ENCODE measurements at places on chromosomes 3 and 15. TPM values are rescaled to one million over a fixed set of nuclear protein-coding genes. Genes with fewer than 3 reads are reported as not detected.

LTF gene
- not detected for total RNA-seq

- DNase-seq = peak; percentile 9
Measured at GRCh38 chr3:112770032-112770626, 76.5 kb downstream of the CD200R1L start.

- no peak for DNase-seq
Measured at GRCh38 chr3:126672741-126673140, 17.8 kb upstream of the TXNRD3 start.

DNA sequence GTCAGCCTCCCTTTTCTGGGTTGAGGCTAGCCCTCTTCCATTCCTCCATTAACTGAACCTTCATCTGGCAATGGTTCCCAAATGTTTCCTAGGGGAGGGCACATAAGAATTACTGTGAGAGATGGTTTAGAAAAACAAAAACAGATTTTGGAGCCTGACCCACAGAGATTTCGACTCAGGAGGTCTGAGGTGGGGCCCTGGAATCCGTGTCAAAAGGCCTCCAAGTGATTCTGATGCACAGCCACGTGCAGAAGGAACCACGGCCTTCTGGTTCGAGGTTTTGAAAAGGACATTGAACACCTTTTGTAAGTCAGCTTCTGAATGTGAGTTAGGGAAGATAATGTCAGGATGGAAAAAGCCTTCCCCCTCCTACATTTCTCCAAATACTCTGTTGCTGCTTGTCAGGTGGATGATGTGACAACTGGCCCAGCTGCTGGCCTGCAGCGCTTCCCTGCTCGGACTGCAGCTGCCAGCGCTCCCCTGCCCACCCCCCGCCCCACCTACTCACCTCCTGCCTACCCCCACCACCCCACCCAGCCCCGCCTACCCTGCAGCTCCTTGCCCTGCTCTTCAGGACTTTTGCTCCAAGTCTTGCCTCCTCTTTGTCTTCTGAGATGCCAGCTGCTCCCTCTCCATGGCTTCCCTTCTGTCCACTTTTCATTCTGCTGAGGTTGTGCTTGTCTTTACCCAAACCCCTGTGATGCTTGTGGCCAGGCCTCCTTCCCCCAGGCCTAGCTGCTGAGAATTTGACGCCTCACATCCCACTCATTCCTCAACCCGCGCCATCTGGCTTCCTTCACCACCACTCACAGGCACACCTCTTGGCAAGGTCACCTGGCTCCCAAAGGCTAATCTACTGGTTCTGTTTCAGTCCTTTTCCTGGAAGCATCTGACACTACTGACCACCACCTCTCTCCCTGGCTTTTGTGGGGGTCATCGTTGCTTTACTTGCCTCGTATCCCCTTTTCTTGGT is 6.6 kb downstream of the EHD4 start:
- DNase-seq = no peak

DNA sequence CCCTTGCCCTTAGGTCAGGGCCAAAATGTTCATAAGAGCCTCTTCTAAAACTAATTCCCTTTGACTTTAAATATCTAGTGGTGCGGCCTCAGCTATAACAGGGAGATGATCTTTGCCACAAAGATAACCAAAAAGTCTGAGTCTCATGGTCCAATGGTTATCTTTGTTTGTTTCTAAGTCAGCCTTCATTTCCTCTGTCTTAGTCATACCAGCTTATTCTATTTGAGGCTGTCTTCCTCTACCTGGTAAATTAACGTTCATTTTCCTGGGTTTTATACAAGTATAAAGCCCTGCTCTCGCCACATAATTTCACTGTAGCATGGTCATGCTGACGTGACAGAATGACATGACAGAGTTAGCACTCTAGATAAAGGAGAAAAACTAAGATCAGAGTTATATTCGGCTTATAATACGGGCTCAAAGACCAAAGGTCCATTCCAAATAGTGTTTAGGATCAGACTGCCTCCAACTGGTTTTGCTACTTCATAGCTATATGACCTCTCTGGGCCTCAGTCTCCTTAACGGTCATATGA is 18.4 kb downstream of the ZNF860 start:
- DNase-seq = no peak

Data from activated naive CD8-positive, alpha-beta T cell treated with anti-CD3 and anti-CD28 coated beads for 36 hours (primary cell).